ENCODE measurements at places on chromosomes 13 and 19.

DNA sequence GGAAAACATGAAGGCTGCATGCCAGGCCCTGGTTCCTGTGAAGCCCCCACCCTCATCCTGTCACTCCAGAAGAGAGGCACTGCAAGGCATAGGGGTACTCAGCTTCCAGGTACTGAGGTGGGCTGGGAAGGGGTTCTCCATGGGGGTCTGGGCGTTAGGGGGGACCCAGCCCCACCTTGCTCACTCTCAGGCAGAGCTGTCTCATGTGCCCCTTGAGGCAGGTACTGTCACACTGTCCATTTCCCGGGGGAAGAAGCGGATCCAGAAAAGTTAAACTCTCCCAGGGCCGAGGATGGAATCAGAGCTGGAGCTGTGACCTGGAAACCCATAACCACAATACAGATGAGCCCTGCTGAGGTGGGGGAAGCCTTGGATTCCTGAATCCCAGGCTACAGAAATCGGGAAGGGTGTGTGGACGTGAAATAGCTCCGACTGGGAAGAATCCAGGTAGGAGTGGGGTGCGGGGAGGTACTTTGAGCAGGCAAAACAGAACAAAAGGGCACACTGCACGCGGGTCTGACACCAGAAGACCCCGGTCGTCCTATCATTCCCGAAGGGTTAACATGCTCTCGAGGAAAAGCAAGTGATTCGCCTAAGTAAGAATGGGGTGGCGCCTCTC is 540 bp upstream of the USE1 start:
- peaks cover 22% of the 10 kb centered on the region for H3K36me3 ChIP-seq
- DNase-seq: no peak
- peak overlapping the region; percentile 94 for H3K27ac ChIP-seq
- peak overlapping the region; percentile 76 for H3K4me3 ChIP-seq

DNA sequence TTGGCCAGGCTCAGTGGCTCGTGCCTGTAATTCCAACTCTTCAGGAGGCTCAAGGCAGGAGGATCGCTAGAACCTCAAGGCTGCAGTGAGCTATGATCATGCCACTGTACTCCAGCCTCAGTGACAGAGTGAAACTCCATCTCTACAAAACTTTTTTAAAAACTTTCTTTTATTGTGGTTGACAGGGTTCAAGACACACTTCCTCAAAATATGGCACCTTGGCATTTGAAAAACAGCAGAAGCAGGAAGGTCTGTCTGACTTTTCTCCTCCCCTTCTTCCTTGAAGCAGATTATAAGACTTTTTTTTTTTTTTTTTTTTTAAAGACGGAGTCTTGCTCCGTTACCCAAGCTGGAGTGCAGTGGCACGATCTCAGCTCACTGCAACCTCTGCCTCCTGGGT is 100.3 kb downstream of the TM9SF2 start:
- H3K4me1 ChIP-seq: peaks cover 16% of the 10 kb centered on the region
- H3K36me3 ChIP-seq: no peaks in the 10 kb centered on the region
- DNase-seq: no peak
- H3K27me3 ChIP-seq: no peaks in the 10 kb centered on the region

- no peak overlapping the region for H3K4me3 ChIP-seq
- no peak for DNase-seq
- H3K27me3 ChIP-seq: peaks cover 31% of the 10 kb centered on the region
- H3K4me1 ChIP-seq: peaks cover 21% of the 10 kb centered on the region
These were observed 17.6 kb downstream of the NOVA2 start for GRCh38 chr19:45955905-45956608.

DNA sequence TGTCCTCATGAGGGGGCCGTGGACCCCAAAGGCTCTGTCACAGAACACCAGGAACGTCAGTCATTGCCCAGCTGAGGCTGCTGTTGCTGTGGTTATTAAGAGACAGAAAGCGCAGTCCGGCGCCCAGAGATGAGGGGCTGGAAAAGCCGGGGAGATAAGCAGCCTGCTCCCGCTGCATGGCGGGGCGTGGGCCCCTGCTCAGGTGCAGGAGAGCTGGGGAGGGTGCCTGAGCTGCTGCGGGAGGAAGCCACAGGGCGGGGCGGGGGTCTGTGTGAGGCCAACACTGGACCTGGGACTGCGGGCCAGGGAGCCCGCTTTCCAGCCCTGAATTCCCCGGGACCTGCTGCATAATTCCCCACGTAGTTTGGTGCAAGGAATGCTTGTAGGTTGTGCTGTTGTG is 11.3 kb downstream of the SOX1 start:
- H3K27me3 ChIP-seq: peaks cover 39% of the 10 kb centered on the region
- no peak overlapping the region for H3K4me3 ChIP-seq
- no peak for DNase-seq
- no peaks in the 10 kb centered on the region for H3K4me1 ChIP-seq
- no peak overlapping the region for H3K27ac ChIP-seq

- no peak for DNase-seq
- H3K4me3 ChIP-seq: no peak overlapping the region
- peaks cover 12% of the 10 kb centered on the region for H3K4me1 ChIP-seq
- H3K27ac ChIP-seq: no peak overlapping the region
- H3K36me3 ChIP-seq: no peaks in the 10 kb centered on the region
These were observed 233.5 kb upstream of the SERP2 start for GRCh38 chr13:44140146-44140545.

DNA sequence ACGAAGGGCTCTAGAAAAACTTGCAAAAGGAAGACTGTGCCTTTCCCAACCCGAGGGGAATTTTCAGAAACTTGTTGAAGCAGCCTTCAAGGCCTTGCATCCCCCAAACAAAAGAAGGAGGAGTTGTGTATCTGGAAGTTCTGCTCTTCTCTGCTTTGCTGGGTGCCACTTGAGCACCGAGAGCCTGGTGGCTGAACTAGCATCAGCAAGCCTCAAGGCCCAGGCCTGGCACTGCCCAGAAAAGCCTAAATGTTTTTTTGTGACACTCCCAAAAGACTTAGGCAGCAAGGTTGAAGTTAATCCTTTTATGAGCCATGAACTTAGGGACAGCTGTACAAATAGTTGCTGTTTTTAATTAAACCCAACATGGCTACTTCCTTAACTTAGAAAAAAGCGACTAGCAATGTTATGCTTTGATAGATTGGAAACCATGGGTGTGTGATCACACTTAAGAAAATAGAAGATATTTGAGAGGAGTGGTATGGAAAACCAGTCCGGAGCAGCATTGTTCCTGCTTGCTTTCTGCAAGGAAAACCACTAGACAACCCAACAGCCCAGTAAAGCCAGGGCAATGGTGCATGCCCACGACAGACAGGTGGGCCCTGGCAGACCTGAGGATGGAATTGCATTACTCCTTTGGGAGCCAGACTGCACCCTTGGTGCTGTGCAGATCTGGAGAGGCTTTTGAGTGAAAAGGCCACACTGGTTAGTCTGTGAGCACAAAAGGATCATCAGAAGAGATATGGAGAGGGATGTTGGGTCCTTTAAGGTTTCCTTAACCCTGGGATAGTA is 788 bp upstream of the DLEU7 start:
- peaks cover 6% of the 10 kb centered on the region for H3K27me3 ChIP-seq
- DNase-seq: no peak
- H3K4me3 ChIP-seq: no peak overlapping the region
- peaks cover 12% of the 10 kb centered on the region for H3K4me1 ChIP-seq
- no peak overlapping the region for H3K27ac ChIP-seq

DNA sequence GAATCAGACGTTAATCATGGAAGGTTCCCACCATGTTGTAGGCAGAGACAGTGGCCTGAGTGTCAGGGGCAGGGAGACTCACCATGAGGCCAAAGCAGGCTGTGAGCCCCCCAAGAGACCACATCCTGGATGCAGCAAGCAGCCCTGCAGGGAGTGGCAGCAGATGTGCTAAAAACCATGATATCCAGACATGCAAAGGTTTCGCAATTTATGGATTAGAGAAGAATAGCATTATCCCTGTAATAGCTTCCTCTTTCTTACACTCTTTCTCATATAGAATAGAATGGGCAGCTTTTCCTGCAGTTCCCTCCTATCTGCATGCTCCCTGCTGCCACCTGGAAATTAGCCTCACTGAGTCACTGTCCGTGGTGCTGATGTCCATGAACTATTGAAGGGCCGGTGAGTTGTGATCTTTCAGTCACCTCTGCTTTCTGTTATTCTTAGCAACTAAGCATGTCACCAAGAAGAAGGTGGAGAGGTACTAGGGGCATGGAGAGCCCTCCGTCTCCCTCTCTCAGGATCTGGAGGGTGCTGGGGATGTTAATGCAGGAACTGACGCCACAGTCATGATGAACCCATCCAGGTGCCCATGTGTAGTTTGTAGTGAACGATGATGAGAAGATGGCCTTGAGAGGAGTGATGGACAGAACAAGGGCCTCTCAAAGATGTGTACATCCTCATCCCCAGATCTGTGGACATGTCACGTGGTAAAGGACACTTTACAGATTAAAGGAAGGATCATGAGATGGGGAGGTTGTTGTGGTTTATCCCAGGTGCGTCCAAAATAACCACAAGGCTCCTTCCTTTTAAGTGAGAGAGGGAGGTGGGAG is 9.9 kb downstream of the CEACAM4 start:
- H3K4me3 ChIP-seq: no peak overlapping the region
- peak; percentile 39 for DNase-seq
- H3K27me3 ChIP-seq: peaks cover 2% of the 10 kb centered on the region

DNA sequence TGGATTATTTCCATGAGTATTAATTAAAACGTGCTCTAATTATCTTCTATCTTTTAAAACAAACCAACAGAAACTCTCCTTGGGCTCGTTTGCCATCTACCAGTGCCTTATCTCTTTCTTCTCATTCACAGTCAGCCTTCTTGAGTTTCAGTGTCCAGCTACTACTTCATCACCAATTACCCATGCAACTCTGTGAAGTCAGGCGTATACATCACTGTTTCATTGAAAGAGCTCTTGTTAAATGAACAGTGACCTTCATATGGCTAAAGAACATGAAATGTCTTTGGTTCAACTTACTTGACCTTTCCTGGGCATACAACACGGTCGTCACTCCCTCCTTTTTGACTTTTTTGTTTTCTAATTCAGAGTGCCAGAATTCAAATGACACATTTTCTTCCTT is 5.2 kb upstream of the IFT88 start:
- peaks cover 9% of the 10 kb centered on the region for H3K4me1 ChIP-seq
- no peak overlapping the region for H3K27ac ChIP-seq
- no peak overlapping the region for H3K4me3 ChIP-seq

DNA sequence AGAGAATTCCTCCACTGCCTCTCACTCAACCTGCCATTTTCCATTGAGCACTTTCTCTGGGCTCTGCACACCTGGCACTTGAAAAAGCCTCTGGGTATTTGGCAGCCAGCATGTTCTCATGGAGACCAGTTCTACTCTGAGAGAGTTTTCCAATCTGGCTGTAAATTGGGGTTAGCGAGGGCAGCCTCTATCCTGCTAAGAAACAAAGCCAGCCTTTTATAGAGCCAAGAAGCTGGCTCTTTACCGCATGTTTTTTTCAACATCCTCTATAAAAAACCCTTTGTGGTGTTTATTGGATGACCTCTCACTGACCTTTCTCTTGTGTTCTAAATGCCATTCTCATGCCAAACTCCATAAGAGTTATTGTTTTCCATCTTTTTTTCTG is 52.6 kb upstream of the RCBTB2 start:
- no peak overlapping the region for H3K4me3 ChIP-seq
- H3K27me3 ChIP-seq: peaks cover 38% of the 10 kb centered on the region
- H3K4me1 ChIP-seq: peaks cover 20% of the 10 kb centered on the region
- no peak overlapping the region for H3K27ac ChIP-seq

GRCh38 chr19:42068756-42069571 is 1.0 kb downstream of the GRIK5 start:
- peaks cover 3% of the 10 kb centered on the region for H3K4me1 ChIP-seq
- DNase-seq: no peak
- peaks cover 5% of the 10 kb centered on the region for H3K27me3 ChIP-seq
- no peaks in the 10 kb centered on the region for H3K36me3 ChIP-seq

DNA sequence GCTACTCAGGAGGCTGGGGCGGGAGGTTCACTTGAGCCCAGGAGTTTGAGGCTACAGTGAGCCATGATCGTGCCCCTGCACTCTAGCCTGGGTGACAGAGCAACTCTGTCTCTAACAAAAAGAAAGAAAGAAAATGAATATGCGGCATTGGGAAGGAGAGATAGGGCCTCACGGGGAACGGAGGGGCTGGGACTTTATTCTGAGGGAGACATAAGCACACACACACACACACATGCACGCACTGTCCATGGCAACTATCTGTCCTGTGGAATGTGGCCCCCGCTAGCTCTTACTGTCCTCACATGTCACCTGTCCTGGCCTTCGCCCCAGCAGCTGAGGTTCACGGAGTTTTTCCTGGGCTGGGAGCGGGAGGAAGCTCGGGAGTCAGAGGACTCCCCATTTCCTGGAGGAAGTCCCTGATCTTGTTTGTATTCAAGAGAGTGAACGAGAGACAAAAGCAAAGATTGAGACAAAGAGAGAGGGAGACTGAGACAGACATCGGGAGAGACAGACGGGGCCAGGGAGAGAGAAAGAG is 654 bp downstream of the STAP2 start:
- H3K27me3 ChIP-seq: no peaks in the 10 kb centered on the region
- H3K27ac ChIP-seq: peak overlapping the region; percentile 83
- no peak for DNase-seq
- H3K36me3 ChIP-seq: peaks cover 3% of the 10 kb centered on the region
- peak overlapping the region; percentile 87 for H3K4me3 ChIP-seq
- peaks cover 23% of the 10 kb centered on the region for H3K4me1 ChIP-seq

DNA sequence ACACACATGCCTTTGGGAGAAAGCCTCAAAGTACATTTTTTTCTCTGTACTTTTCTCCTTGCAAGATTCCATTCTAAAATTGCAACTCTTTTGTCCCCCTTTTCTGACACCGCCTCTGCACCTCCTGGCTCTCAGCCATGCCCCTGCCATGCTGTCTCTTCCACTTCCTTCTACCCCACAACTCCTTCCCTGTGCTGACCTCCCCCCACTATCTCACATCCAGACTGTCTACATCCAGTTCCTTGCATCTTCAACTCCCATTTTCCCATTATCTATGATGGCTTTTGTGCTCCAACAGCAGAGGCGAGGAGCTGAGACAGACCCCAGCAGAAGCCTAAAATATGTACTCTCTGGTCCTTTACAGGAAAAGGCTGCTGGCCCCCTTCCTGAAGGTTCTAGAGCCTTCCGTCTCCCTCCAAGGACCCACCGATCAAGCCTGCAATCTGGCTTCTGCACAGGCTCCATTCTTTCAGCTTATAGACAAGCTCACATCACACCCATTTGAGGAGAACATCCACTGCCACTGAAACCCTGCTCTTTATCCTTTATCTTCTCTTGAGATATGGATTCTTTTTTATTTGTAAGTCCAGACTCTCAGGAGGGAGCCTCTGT is 50.2 kb downstream of the RFX2 start:
- peak; percentile 34 for DNase-seq
- H3K36me3 ChIP-seq: no peaks in the 10 kb centered on the region
- H3K4me3 ChIP-seq: no peak overlapping the region
- H3K27ac ChIP-seq: no peak overlapping the region

GRCh38 chr13:113464476-113464875 is 11.2 kb upstream of the ADPRHL1 start:
- no peaks in the 10 kb centered on the region for H3K27me3 ChIP-seq
- H3K4me1 ChIP-seq: peaks cover 10% of the 10 kb centered on the region
- H3K36me3 ChIP-seq: peaks cover 16% of the 10 kb centered on the region
- DNase-seq: no peak
- H3K27ac ChIP-seq: no peak overlapping the region

GRCh38 chr19:10952809-10953208 is 8.0 kb upstream of the SMARCA4 start:
- H3K4me3 ChIP-seq: no peak overlapping the region
- H3K27me3 ChIP-seq: no peaks in the 10 kb centered on the region
- H3K27ac ChIP-seq: no peak overlapping the region
